Spinal cord (tissue), 10 donors: ENCODE measurements at places on chromosomes 5 and 9. TPM values are rescaled to one million over a fixed set of nuclear protein-coding genes. Genes with fewer than 3 reads are reported as not detected.
A peak's percentile ranks its signal among the peaks of the same experiment; 100 is the strongest.

GRCh38 chr5:91408710-91409109 lies 25.6 kb upstream of the ARRDC3 start:
- H3K4me1 ChIP-seq, result no peaks in the 10 kb centered on the region
- H3K36me3 ChIP-seq, result no peaks in the 10 kb centered on the region
- DNase-seq, result no peak
- H3K27ac ChIP-seq, result no peak overlapping the region

GRCh38 chr5:73625944-73626811 lies at the start of gene ARHGEF28:
Gene ARHGEF28, plus strand, starts transcription at chr5:73626196. Its CDS starts 58,656 bp downstream, at chr5:73684852.
- H3K4me1 ChIP-seq, result peaks cover 17% of the 10 kb centered on the region
- H3K4me3 ChIP-seq, result peak within 1 kb of the TSS; percentile 59
- peak; percentile 48 for DNase-seq
- no peaks in the 10 kb centered on the region for H3K27me3 ChIP-seq
- H3K36me3 ChIP-seq, result no peaks in the 10 kb centered on the region
- peak within 1 kb of the TSS; percentile 33 for H3K27ac ChIP-seq

The MCTP1 gene
- total RNA-seq, result 15.0 TPM

GRCh38 chr9:34591248-34591916 lies 1.9 kb upstream of the CNTFR start:
- no peak overlapping the region for H3K4me3 ChIP-seq
- H3K36me3 ChIP-seq, result no peaks in the 10 kb centered on the region
- H3K27ac ChIP-seq, result no peak overlapping the region
- DNase-seq, result peak; percentile 91
- peaks cover 55% of the 10 kb centered on the region for H3K4me1 ChIP-seq

The SLC6A19 gene
- 0.10 TPM for total RNA-seq

The RGS7BP gene
- 28.4 TPM for total RNA-seq

DNA sequence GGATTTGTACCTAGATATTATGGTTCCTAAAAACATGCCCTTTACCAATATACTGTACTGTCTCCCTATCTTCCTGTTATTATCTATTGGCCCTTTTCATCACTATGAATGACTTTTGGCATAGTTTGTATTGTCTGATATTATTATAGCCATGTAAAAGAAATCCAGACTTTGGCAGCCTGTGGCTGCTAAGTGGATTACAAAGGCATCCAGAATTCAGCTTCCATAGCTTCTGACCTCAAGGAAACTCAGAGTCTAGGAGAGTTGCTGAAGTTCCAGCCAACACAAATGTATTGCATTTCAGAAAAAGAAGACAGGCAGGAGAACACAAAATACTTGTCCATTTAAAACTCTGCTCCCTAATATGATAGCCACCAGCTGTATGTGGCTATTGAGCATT lies 319.2 kb upstream of the MPDZ start:
- H3K36me3 ChIP-seq, result no peaks in the 10 kb centered on the region
- H3K4me3 ChIP-seq, result no peak overlapping the region
- no peak for DNase-seq
- H3K4me1 ChIP-seq, result peaks cover 3% of the 10 kb centered on the region

DNA sequence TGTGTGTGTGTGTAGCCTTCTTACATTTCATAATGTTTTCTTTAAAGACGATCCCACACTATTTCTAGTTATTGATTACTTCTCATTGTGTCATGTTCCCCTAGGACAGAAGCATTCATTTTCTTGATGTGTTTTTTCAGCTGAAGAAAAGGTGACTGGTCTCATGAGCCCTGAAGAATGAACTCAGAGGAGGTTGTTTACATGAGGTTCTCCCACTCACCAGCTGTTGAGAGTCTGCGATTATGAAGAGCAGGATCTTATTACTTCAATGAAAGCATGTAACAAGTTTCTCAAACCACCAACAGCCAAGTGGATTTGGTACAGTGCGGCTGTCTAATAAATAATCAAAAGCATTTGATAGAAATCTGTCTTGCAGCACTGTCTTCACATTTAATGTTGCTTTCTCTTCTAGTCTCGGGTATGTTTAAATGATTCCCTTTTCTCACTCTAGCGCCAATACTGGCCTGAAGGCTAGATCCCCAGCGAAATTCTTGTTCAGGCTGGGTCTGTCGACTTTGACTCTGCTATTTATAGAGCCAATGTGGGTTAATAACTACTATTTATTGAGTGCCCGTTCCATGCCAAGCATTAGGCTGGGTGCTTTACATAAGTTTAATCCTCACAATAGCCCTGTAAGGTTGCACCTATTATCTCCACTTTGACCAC lies 9.6 kb upstream of the FSD1L start:
- no peak overlapping the region for H3K4me3 ChIP-seq
- no peak overlapping the region for H3K27ac ChIP-seq
- DNase-seq, result no peak

GRCh38 chr5:121462441-121462840 lies 389.2 kb upstream of the FTMT start:
- no peaks in the 10 kb centered on the region for H3K4me1 ChIP-seq
- no peak overlapping the region for H3K4me3 ChIP-seq
- H3K27ac ChIP-seq, result no peak overlapping the region
- H3K36me3 ChIP-seq, result no peaks in the 10 kb centered on the region

The FPGS gene
- total RNA-seq, result 17.8 TPM

The POLR3G gene
- total RNA-seq, result 3.0 TPM

The RNF183 gene
- not detected for total RNA-seq

DNA sequence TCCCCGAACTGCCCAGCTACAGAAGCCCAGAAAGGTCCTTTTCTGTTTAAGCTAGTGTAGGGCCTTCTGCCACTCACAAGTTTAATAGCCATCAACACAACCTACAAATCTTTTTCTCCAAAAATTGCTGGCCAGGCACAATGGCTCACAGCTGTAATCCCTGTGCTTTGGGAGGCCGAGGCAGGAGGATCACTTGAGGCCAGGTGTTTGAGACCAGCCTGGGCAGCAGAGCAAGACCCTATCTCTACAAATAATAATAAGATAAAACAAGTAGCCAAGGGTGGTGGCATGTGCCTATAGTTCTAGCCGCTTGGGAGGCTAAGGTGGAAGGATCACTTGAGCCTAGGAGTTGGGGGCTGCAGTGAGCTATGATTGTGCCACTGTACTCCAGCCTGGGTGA lies 176.4 kb downstream of the HSD17B3 start:
- DNase-seq, result no peak
- H3K4me1 ChIP-seq, result peaks cover 35% of the 10 kb centered on the region
- H3K27ac ChIP-seq, result peak overlapping the region; percentile 59
- no peak overlapping the region for H3K4me3 ChIP-seq
- H3K27me3 ChIP-seq, result peaks cover 6% of the 10 kb centered on the region

DNA sequence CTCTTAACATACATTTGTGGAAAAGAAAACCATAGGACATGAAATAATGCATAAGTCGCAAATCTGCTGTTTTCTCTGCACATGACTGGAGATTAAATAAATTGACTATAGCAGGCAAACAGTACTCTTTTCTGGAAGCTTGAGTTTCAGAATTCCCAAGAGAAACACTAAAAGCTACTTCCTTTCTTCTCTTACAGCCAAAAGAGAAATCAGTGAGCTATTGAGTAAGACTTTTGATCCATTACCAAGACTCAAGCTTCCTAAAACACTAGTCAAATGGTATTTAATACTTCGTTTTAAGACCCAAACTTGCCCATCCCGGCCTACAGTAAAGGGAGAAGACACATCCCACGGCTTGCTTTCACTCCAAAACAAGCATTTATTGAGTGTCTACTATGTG lies 335.8 kb upstream of the PUM3 start:
- peaks cover 19% of the 10 kb centered on the region for H3K4me1 ChIP-seq
- H3K27me3 ChIP-seq, result peaks cover 16% of the 10 kb centered on the region
- no peak overlapping the region for H3K4me3 ChIP-seq
- H3K27ac ChIP-seq, result no peak overlapping the region

DNA sequence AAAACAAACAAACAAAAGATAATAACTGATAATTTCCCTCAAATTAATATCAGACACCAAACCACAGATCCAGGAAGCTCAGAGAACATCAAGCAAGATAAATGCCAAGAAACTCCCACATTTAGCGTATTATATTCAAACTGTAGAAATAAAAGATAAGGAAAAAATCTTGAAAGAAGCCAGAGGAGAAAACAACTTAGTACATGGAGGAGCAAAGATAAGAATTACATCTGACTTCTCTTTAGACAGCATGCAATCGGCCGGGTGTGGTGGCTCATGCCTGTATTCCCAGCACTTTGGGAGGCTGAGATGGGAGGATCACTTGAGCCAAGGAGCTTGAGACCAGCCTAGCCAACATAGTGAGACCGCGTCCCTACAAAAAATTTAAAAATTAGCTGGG lies 17.2 kb upstream of the MLANA start:
- no peak overlapping the region for H3K27ac ChIP-seq
- DNase-seq, result no peak
- no peaks in the 10 kb centered on the region for H3K4me1 ChIP-seq
- no peak overlapping the region for H3K4me3 ChIP-seq
- no peaks in the 10 kb centered on the region for H3K27me3 ChIP-seq
- no peaks in the 10 kb centered on the region for H3K36me3 ChIP-seq

DNA sequence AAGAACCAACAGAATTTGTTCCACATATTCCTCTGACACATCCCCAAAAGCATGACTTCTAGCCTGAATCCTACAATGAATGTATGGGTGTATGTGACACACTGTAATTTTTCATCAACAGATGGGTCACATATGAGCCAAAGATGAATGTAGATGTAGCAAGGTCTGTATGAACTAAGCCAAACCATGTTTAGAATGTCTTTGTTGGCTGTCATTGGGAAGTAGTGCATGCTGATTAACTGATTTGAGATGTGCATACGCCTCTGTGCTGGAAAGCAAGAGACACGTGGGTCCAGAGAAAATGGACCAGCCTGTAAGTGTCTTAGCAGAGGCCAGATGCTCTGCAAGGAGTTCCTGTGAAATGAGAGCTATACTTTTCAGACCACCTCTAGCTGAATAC lies 222.0 kb downstream of the COMMD10 start:
- no peaks in the 10 kb centered on the region for H3K27me3 ChIP-seq
- no peak overlapping the region for H3K4me3 ChIP-seq
- no peak overlapping the region for H3K27ac ChIP-seq
- no peaks in the 10 kb centered on the region for H3K4me1 ChIP-seq
- no peaks in the 10 kb centered on the region for H3K36me3 ChIP-seq
- no peak for DNase-seq

DNA sequence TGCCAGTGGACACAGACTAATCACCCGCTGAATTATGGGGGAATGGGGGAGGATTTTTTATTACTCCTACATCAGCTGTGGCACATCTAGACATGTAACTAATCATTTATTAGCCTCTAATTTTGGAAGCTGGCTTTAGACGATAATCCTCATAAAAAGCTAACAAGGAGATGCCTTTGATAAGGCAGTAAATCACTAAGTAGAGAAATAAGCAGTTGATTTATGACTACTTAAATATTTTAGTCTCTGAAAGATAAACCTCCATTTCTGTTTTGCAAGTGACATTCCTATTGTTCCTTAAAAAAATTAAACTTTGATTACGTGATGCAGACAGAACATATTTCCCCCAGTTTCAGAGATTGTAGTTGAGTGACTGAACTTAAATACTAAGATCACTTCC lies 206.4 kb upstream of the CDKN2B start:
- no peak overlapping the region for H3K4me3 ChIP-seq
- H3K4me1 ChIP-seq, result no peaks in the 10 kb centered on the region
- no peaks in the 10 kb centered on the region for H3K27me3 ChIP-seq
- no peaks in the 10 kb centered on the region for H3K36me3 ChIP-seq

- no peaks in the 10 kb centered on the region for H3K4me1 ChIP-seq
- H3K4me3 ChIP-seq, result no peak overlapping the region
- no peak overlapping the region for H3K27ac ChIP-seq
Observed at GRCh38 chr5:97666783-97667182, 483.7 kb upstream of the RIOK2 start.

DNA sequence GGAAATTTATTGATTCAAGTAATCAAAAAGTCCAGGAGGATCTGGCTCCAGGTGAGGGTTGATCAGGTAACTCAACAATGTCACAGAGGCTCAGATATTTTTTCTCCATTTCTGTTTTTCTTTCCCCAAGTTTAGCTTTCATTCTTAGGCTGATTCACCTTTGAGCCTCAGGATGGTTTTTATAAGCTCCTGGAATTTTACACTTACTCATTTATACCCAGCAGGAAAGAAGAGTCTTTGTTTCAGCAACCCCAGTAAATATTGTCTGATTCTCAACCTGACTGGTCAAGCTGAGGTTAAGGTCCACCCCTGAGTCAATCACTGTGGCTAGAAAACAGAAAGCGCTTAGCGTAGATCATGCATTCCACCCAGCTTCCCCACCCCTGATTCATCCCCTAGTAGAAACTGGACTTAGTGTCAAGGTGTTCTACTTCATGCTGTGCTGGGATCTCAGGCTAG lies 500.6 kb downstream of the KIF4B start:
- DNase-seq, result no peak
- H3K4me1 ChIP-seq, result no peaks in the 10 kb centered on the region
- H3K27me3 ChIP-seq, result no peaks in the 10 kb centered on the region
- H3K27ac ChIP-seq, result no peak overlapping the region

GRCh38 chr5:139186752-139187326 lies 11.3 kb downstream of the SIL1 start:
- no peaks in the 10 kb centered on the region for H3K27me3 ChIP-seq
- H3K27ac ChIP-seq, result no peak overlapping the region
- H3K4me3 ChIP-seq, result no peak overlapping the region
- H3K4me1 ChIP-seq, result peaks cover 15% of the 10 kb centered on the region
- DNase-seq, result no peak

The TUSC1 gene
- 16.5 TPM for total RNA-seq

DNA sequence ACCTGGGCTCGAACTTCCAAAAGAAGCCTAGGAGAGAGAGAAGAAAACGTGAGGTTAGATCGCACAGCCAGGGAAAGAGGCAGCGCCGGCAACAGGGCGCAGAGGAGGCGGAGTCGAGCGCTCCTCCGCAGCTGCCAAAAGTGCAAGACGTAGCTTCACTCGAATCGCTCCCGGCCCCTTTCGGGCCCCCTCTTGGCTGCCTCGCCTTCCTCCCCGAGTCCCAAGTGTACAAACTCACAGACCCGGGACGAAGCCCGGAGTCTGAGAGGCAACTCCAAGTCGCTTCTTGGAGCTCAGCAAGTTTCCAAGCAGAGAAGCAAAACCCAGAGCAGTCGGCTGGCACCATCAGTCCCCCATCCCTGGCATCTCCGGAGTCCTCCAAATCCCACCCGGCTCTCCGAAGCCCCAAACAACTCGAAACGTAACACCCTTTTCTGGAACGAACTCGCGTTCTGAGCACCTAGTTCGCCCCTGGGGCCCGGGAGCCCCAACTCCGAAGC lies 1.2 kb downstream of the MIER3 start:
- H3K4me3 ChIP-seq, result peak overlapping the region; percentile 77
- peaks cover 3% of the 10 kb centered on the region for H3K36me3 ChIP-seq
- peaks cover 6% of the 10 kb centered on the region for H3K4me1 ChIP-seq
- peak; percentile 42 for DNase-seq
- peak overlapping the region; percentile 90 for H3K27ac ChIP-seq

The AQP7 gene
- 0.89 TPM for total RNA-seq

DNA sequence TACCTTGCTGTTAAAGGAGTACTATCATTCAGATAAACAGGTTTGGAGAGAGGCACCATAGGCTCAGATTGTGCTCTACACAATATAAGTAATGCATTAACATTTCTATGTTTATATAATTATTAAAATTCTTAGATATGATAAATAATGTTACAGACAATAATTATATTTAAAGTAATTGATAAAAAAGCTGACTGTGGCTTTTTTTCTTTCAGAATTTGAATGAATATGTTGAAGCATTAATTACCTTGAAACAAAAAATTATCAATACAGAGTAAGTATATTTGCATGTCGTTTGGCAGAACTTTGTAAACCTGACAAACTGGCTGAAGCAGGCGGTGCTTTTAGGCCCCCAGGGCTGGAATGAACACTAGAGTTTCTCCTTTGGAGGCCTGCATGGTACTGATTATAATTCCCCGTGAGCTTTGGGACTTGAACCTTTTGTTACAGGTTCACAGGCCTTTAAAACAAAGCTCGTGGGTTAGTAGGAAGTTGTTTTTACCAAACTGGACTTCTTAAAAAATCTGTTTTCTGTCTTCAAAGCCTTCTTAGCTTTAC lies 13.8 kb downstream of the ICE1 start:
- no peak overlapping the region for H3K4me3 ChIP-seq
- H3K27me3 ChIP-seq, result no peaks in the 10 kb centered on the region
- H3K36me3 ChIP-seq, result no peaks in the 10 kb centered on the region
- no peaks in the 10 kb centered on the region for H3K4me1 ChIP-seq
- H3K27ac ChIP-seq, result no peak overlapping the region
